ENCODE measurements at places on chromosomes 2 and 18.

GRCh38 chr2:67018301-67018700 lies 378.8 kb upstream of the ETAA1 start:
- no peak for DNase-seq

- peak; percentile 42 for DNase-seq
These were observed 15.8 kb upstream of the VRK2 start for GRCh38 chr2:58030771-58031170.

DNA sequence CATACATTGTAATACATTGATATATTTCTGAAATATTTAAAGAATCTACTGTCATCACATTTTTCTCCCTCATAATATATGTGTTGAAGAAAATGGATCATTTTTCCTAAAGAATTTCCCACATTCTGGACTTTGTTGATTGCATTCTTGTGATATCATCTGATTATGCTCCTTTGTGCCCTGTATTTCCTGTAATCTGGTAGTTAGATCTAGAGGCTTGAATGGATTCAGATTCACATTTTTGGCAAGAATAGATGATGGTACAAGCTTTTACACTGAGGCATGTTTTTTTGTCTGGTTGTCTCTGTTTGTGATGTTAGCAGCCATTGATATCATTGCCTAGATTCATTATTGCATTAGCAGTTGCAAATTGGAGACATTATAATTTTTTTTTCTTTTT lies 13.4 kb downstream of the UBXN2A start:
- no peak for DNase-seq

GRCh38 chr2:23375448-23375847 lies 9.5 kb upstream of the KLHL29 start:
- peak; percentile 8 for DNase-seq

DNA sequence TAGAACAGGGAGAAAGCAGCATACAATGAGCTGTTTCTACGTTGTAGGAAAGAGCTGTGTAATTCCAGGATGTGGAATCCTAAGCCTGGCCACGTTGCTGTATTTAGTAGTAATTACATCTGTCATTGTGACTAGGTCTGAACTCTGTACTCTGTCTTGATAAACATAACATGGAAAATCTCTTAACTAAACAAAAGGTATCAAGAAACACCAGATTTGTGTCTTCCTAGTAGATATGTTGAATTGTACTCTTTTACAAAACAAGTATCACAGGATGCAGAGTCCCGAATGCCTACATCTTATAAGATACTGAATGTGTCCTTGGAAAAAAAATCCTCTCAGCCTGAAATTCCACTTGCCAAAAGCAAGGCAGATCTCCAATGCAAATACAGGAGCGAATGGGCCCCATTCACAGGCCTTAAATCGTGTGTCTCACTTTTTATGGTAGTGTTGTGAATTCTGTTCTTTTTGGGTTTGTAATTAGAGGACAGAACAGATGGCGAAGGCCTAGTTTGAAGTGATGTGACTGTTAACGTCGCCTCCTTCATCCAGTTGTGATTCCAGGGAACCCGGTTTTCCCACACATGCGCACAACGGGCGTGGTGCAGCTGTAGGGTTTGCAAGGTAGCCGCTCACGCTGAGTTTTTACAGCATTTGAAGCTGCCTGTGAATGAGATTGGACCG lies 246.5 kb downstream of the GBX2 start:
- no peak for DNase-seq

DNA sequence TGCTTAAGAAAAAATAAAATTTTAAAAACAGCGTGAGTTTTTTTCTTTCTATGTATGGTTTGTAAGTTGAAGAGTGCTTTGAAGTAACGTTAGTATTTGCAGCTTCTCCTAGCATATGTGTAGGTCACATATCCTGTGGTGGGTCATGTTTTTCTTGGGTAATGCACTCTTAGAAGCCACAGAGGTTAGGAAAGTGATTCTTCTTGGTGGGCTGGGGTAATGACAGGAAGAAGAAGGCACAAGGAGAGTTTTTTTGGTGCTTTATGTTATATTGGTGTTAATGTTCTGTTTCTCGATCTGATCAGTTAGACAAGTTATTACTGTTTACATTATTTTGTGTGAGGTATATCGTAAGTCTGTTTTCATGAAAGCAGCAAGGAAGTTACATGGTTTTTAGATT lies 109.0 kb downstream of the ICA1L start:
- DNase-seq: no peak

DNA sequence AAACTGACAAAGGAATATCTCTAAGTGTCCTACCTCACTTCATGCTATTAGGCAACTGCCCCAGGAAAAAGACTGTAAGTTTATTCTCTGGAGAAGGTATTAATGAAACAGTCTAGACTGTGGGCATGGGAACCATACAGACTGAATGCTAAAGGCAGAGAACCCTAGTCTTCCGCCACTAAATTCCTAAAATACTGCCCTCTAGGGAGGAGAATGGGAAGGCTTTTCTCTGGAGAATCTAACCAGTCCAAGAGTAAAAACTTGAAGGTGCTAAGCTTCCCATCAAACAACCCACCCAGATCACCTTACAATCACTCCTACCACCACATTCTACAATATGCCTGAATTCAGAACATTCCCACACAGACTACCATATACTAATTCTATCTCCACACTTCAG lies 3.4 kb downstream of the SRBD1 start:
- DNase-seq: no peak

DNA sequence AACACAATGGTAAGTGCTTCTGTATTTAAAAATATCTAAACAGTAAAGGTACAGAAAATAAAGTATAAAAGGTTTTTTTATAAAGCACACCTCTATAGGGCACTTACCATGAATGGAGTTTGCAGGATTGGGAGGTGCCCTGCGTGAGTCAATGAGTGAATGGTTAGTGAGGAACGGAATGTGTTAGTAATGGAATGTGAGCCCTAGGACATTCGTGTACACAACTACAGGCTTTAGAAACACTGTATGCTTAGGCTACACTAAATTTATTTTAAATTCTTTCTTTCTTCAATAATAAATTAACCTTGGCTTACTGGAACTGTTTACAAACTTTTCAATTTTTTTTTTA lies 337.9 kb upstream of the SLC39A10 start:
- peak; percentile 41 for DNase-seq

GRCh38 chr2:152635635-152636298 lies 81.5 kb downstream of the PRPF40A start:
- DNase-seq: peak; percentile 51

DNA sequence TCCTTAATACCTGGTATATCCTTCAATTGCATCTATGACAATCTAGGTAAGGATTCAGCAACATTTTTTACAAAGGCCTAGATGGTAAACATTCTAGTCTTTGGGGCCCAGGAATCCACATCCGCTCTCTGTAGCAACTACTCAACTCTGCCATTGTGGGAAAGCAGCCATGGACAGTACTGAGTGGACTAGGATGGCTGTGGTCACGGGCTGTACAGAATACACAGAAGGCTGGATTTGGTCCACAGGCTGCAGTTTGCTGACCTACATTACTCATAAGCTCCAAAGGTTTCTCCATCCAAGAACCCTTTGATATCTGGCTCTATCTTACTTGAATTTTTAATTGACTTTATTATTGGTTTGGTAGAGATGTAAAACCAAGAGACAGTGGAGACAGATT lies 418.3 kb upstream of the LRRTM1 start:
- no peak for DNase-seq

DNA sequence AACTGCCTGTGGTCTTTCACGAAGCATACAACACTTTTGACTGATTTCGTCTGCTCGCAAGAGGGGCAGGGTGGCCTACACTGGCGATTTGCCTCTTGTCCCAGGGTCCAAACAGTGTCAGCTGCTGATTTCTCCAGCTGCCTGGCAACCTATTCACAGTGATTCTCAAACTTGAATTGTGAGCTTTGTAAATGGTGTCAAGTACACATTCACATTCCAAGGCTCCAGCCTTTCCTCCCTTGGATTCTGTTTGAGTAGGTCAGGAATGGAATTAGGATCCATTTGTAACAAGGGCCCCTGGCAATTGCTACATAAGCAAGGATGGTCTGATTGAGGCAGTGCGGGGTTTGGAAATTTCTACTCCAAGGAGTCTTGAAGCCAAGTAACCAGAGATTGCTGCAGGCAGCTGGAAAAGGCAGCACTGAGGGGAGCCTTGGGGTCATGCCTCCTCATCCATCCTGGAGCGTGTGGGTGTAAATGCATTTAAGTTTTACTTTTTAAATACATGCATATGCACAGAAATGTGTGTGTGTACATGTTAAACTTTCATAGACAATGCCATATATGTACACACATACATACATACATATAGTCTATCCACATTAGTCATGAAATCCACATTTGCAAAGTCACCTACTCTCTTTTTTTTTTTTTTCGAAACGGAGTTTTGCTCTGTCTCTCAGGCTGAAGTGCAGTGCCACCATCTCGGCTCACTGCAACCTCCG lies 86.8 kb upstream of the UXS1 start:
- no peak for DNase-seq

GRCh38 chr18:29874519-29875098 lies 1167.9 kb downstream of the DSC3 start:
- peak; percentile 61 for DNase-seq

DNA sequence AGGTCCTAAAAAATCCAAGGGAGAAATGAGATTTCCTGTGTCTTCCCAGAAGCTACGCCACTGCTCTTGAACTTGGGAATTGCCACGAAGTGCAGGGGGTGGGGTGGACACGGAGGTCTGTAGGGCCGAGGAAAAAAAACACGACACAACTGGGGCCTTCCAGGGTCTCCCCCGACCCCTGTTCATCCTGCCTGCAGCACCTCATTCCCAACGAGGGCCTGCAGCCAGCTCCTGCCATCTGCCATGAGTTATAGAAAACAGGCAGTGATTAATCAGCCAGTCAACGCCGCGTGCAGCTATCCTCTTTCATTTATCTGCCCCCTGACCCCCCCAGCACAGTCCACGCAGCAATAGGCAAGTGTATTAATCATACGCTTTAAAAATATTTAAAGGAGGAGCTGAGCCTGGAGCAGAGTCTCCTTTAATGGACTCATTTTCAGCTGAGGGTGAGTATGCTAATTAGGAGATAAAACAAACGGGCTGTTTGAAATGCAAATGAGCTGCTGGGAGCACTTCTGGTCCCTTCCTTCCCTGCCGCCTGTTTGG lies 209.9 kb downstream of the TFCP2L1 start:
- peak; percentile 98 for DNase-seq

DNA sequence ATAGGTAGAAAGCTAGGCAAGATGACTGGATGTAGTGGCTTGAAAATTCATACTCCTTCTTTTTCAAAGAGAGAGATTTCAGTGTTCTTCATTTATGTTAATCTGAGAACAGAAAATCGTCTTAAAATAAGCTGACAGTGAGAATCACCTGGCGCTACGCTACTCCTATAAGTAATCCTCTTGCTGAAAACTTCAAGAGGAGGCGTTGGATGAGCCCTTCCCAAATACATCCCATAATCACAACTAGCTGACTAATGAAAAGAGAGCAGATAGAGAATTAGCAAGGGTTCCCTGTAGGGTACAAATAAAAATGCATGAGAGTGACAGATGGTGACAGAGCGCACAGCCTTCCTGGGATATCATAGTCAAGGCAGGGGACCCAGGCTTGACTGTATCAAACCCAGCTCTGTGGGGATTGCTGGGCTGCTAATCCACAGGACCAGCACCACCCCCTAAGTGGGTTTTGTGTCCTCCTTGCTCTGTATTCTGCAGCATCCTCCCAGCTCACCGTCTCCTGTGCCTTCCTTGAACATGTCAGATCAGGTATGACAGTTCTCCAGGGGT lies 280.2 kb downstream of the SP3 start:
- no peak for DNase-seq

DNA sequence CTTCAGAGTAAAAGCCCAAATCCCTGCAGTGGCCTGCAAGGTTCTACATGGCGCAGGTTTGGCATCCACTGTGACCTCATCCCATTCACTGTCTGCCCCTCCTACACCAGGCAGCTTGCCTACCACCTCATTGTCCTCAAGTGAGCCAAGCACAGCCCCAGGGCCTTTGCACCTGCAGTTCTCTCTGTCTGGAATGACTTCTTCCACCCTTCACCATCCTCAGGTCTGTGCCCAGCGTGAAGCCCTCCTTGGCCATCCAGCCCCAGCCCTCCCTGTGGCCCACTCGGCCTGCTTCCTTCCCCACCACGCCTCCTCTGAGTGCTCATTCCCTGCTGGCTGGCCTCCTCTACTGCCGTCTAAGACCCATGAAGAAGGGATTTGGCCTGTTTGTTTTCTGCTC lies 32.6 kb upstream of the UBE2F start:
- no peak for DNase-seq

DNA sequence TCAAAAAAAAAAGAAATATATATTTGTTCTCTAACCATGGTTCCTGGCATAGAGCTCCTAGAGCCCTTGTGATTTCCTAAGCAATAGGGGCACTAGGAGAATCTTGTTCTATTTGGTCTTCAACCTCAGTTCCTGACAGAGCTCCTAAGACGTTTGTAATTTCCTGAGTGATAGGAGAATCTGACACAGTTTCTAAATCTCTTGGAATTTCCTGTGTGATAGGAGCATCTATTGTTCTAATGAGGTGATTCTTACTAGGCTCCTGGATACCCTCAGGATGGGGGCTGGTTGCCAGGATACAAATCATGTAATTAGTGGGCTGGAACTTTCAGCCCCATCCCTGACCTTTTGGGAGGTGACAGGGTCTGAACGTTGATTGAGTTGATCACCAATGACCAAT lies 245.8 kb downstream of the ZEB2 start:
- DNase-seq: no peak

- no peak for DNase-seq
These were observed 34.9 kb downstream of the KDM3A start for GRCh38 chr2:86476092-86476491.

DNA sequence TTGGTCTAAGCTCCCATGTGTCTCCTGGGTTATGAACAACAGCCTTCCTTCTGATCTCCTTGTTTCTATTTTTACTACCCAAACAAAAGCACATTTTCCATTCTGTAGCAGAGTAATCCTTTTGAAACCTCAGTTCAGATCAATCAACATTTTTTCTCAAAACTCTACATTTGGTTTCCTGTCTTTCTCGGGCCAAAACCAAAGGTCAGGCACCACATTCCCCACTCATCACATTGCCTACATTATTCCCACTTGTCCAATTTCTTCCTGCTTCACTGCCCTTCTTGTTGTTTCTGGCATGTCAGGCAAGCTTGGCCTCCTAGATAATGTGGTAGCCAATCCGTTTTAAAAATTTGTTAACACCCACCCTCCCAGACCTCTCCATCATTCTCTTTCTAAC lies 196.8 kb downstream of the PPP1R1C start:
- no peak for DNase-seq

DNA sequence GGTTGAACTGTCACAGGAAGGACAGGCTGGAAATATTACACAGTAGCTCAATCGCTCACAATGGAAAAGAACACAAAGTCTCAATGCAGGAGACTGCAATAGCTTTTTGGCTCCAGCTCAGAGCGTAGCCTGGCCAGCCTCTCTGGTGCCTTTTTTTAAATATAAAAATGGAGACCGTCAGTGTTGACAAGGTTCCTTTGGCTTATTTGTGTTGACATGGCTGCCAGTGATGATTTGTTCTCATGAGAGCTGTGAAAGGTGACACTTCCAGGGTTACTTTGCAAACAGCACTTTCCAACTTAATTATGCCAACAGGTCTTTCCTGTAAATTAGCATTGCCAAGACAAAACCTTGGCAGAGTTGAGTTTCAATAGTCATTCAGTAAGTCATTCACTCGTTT lies 70.8 kb downstream of the KCNE4 start:
- DNase-seq: no peak
